ENCODE measurements at places on chromosomes 11 and 22.
A peak's percentile ranks its signal among the peaks of the same experiment; 100 is the strongest.

DNA sequence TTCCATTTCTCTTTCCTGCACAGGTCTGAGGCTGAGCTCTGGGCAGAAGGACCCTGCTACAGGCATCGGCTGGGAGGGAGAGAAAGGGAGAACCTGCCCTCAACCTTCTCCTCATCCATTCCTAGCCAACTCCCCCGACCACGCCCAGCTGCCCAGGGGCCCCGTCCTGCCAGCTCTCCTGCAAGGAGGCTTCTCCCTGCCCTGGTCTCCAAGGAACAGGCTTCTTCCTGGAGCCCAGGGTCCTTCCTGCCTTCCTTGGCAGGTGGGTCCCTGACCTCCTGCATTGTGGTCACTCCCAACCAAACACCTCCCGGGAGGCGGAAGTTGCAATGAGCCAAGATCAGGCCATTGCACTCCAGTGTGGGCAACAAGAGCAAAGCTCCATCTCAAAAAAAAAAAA lies 12.5 kb upstream of the HMOX1 start:
- no peak for DNase-seq

DNA sequence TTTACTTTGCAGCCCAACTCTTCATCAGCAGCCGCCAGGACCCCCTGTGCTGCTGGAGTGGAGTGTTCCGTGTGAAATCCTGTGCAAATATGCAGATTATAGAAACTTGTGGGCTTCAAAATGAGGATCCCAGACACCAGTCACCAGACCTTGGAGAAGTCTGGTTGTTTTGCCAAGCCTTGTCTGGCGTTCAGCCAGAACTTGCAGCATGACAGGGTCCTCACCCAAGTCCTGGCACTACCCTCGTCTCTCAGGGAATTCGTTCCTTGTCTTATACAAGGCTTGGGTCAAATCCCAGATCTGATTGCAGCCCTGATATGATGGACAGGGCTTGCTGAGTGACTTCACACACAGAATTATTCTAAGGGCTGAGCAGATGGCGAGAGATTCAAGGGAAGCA lies 18.9 kb downstream of the SHISAL1 start:
- DNase-seq, result no peak

DNA sequence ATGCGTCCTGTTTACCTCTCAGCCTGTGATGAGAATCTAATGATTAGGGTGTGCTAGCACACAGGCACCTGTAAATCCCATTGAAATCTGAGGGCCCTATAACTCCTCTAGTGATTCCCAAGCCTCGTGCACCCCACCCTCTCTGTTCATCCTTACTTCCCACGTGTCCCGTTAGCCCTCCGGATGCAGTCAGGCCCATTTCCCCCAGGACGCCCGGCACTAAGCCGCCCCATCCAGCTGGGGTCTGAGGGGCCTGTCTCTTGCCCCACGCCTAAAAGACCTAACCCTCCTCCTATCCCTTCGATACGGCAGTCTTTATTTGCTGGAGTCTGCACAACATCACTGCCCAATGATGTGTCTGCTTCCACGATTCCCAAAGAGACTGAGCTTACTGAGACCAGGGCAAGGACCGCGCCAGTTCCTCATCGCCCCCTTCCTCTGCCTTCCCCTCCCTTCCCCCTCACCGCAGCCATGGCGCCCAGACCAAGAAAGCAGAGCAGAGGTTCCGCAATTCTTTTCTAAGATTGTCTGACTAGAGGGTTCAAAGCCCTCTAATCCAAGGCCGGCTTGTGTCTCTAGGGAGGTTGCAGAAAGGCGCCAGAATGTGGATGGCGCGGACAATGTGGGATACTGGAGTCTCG lies 1.1 kb upstream of the FADS2 start:
- no peak for DNase-seq

GRCh38 chr11:99065121-99065520 lies 44.4 kb downstream of the CNTN5 start:
- no peak for DNase-seq

GRCh38 chr11:113174882-113175281 lies 139.5 kb upstream of the TTC12 start:
- DNase-seq, result no peak

- no peak for DNase-seq
Measured at GRCh38 chr11:66124564-66124963, 54.5 kb downstream of the PACS1 start.

DNA sequence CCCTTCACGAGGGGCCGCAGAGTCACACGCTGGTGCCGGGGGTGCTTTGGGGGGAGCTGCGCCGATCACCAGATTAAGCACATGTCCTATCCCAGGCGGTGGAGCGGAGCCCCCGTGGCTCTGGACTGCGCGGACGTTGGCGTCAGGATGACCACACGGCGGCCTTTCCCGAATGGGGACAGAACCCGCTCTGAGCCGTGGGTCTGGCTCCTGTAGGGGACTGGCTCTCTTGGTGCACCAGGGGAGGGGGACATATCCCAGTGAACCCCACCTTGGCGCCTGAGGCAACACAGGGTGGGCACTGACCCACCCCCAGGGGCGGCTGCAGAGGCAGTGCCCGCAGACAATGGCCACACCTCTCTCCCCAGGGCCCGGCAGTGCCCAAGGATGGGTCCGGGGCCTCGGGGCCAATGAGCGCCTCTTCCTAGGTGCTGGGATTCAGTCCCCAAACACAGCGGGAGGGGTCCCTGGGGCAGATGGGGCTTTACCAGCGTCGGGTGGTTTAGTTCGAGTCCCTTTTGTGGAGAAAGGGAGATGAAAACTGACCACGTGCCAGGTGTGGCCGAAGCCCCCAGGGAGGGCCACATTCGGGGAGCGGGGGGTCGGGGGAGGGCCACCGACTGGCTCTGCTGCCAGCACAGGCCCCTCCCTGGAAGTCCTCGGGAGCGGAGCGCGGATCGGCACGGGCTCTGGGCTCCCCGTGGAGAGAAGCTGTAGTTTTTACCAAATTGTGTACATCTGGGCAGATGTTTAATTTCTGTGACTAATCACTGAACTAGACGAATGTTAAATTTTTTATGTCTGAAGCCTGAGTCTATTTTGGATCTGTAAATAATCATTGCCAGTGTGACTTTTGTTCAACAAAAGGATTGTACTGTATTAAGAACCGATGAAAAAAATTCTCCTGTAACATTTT lies 58.9 kb downstream of the GRAMD4 start:
- no peak for DNase-seq

- no peak for DNase-seq
Measured at GRCh38 chr11:131682373-131683015, 312.1 kb downstream of the NTM start.

- DNase-seq, result no peak
Measured at GRCh38 chr11:63736864-63737263, 31.7 kb downstream of the ZFTA start.

GRCh38 chr11:103792981-103793468 lies 243.4 kb upstream of the DDI1 start:
- no peak for DNase-seq

GRCh38 chr22:47278655-47279054 lies 516.2 kb downstream of the TBC1D22A start:
- DNase-seq, result no peak

- DNase-seq, result no peak
Measured at GRCh38 chr11:111836162-111836561, 35.2 kb downstream of the ALG9 start.

GRCh38 chr11:75275581-75275980 lies 35.0 kb downstream of the TPBGL start:
- DNase-seq, result no peak

DNA sequence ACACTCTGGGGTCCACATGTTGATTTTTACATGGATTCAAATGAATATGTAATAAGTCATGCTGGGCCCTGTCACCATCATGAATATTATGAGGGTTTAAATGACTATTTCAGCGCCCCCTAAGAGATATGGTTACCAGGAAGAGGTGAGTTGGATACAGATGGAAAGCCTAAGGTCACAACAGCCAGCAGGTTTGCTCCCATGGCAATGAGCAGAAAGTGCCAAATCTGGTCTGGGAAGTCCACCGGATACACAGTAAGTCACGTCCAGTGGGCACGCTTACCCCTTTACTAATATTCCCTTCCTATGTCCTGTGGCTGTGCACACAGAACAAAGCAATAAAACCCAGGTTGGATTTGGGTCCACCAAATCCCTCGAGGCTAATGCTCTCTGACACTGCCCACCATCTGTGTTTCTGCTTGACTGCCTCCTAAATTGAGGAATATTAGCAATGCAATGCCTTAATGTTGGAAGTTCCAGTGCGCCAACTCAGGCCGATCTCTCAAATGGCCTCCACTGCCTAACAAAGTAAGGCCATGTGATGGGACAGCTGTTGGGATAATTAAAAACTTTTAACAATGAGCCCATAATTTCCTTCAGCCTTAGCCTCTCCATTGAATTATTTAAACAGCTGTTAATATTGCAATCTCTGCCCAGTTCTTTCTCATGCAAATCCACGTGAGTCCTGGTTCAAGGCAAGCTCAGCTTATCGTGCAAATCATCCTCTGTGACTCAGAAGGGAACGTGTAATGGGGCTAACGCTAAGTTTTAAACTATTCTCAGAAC lies 97.6 kb downstream of the SLC1A2 start:
- DNase-seq, result no peak

- DNase-seq, result no peak
Measured at GRCh38 chr22:27431896-27432295, 369.7 kb downstream of the MN1 start.

DNA sequence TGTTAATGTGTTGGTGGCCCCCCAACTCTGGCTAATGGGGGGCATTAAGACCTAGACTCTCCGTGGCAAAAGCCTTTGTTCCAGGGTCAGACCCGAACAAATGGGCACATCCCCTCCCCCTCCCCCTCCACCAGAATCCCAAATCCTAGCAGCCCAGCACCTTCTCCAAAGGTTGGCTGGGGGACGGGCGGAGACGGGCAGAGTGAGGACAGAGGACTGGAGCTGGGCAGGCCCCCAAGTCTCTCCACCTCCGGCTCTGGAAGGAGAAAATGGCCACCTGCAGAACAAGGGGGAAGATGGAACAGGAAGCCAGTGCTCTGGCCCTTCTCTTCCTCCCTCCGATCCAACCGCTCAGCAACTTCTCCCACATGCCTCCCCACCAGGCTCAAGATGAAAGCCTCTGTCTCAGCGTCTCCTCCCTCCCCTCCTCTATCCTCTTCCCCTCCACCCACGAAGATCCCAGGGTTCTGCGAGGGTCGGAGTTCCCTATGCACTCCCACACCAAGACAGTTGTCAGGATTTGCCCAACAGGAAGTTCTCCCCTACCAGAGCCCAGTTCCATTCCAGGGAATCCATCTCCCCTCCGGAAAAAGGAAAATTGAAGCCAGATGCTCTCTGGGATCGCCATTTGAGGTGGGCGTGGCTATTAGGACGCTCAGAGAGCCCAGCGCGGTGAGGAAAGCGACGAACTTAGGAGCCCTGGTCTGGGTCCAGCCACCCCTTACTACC lies 20.1 kb downstream of the ADA2 start:
- DNase-seq, result peak; percentile 47

DNA sequence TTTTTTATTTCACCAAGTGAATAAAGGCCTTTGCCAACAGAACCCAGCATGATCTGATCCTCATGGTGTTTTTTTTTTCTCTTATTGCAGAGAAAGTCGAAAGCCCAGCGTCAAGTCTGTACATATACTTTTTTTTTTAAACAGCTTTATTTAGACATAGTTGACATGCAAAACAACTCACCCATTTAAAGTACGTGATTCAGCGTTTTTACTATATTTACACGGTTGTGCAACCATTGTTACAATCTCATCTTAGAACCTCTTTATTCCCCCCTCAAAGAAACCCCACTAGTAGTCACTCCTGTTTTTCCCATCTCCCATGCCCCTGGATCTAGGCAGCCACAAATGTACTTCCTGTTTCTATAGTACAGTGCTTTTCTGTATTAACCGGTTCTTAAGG lies 20.6 kb upstream of the AP1B1 start:
- DNase-seq, result no peak

DNA sequence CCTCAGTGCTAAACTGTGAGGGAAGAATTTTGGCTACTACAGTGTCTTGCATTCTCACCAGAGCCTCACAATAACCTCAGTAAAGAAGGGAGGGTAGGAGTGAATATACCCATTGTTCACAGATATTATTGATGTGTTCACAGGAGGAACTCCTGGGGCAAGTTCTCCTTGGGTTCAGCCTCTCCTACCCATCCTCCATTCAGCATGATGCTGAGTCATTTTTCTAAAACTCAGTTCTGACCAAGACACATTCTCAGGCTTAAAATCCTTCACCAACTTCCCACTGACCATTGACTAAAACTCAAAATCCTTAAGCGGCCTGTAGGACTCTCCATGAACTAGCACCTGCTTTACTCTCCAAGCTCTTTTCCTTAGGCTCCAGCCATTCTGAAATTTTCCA lies 48.7 kb downstream of the SYTL2 start:
- DNase-seq, result peak; percentile 83

GRCh38 chr11:123139206-123139605 lies 55.8 kb downstream of the CLMP start:
- no peak for DNase-seq

GRCh38 chr11:75328426-75329277 lies 22.8 kb downstream of the ARRB1 start:
- no peak for DNase-seq
